ENCODE measurements at places on chromosomes 4 and X.

GRCh38 chrX:54747733-54748393 is 50.2 kb downstream of the ITIH6 start:
- no peak for DNase-seq

DNA sequence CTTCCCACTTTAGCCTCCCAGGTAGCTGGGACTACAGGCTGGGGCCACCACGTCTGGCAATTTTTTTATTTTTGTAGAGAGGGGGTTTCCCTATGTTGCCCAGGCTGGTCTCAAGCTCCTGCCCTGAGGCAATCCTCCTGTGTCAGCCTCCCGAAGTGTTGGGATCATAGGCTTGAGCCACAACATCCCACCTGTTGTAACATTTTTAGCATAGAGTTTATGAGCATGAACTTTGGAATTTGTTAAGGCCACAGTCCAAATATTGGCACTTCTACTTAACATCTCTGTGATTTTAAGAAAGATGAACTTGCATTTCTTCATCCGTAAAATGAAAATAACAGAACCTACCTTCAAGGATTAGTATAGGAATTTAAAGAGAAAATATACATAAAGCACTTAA is 445.6 kb downstream of the IQCM start:
- no peak for DNase-seq

DNA sequence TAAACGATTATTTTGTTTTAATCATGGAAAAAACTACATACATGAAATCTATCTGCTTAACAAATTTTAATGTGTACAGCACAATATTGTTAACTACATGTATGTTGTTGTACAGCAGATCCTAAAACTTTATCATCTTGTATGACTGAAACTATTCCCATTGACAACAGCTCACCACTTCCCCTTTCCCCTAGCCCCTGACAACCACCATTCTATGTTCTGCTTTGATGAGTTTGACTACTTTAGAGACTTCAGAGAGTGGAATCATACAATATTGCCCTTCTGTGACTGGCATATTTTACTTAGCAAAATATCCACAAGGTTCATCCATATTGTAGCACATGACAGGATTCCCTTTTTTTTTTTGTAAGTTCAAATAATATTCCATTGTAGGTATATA is 185.9 kb downstream of the CFAP299 start:
- no peak for DNase-seq

- DNase-seq = peak; percentile 53
Measured at GRCh38 chr4:15755321-15756155, 22.6 kb upstream of the CD38 start.

GRCh38 chr4:110610940-110611831 is 11.7 kb downstream of the PITX2 start:
- DNase-seq = no peak
